Stimulated activated CD4-positive, alpha-beta T cell treated with anti-CD3 and anti-CD28 coated beads, Interleukin-1b, Interleukin-23, amount 100 ng/mL, for 48 hours (primary cell): ENCODE measurements at places on chromosomes 4 and X.

GRCh38 chrX:88170553-88170952 is 576.5 kb upstream of the CPXCR1 start:
- no peak for DNase-seq

GRCh38 chr4:146245850-146246249 is 31.5 kb downstream of the REELD1 start:
- DNase-seq: peak; percentile 21

- DNase-seq: no peak
These were observed 716.1 kb upstream of the INTU start for GRCh38 chr4:126916626-126917140.

DNA sequence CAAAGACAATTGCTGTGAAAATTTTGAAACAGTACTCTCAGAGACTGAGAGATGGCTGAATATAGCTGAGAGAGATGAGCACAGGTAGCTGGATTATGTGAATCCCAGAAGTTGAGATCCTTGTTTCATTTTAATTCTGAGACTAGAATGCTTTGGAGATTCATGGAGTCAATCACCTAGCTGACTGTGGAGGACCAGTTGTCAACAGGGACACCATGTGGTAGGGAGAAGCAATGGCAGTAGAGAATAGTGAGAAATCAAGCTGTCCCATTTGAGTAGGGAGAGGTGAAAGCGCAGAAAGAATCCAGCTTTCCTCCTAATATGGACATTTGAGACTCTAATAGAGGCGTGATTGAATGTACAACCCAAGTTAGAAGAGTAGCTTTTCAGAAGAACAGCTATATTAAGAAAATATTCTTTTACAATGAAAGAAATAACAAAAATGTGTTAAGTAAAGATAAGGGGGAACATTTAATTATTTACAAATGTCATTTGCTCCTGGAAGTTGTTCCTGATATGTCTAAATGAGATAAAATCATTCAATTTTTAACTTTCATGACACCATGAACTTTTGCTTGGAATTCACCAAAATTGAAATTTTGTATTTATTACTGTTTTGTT is 30.3 kb upstream of the GLRB start:
- no peak for DNase-seq

- DNase-seq: no peak
These were observed 246.0 kb downstream of the DCTD start for GRCh38 chr4:182671231-182671630.

DNA sequence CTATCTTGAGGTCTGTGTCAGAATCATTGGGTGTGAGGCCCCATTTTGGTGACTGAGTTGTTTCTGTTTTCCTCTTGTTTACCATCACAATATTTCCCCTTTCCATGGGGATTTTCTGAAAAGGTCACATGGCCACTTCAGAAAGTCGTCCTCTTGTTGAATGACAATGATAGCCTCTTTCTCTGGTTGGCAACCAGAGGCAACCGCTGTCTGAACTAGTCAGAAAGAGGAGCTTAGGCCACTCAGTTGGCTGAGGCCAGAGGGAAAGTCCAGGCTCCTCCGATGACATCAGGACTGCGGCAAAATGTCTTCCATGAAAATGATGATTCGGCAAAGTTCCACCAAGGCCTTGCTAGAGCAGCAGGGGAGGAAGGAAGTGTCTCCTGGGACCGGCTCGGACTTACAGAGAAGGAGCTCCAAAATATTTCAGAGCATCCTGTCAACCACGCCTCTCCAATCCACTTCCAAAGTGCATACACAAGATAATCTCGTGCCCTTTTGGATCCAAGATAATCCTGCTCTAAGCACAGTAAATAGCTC is 19.1 kb upstream of the RBM47 start:
- DNase-seq: no peak

DNA sequence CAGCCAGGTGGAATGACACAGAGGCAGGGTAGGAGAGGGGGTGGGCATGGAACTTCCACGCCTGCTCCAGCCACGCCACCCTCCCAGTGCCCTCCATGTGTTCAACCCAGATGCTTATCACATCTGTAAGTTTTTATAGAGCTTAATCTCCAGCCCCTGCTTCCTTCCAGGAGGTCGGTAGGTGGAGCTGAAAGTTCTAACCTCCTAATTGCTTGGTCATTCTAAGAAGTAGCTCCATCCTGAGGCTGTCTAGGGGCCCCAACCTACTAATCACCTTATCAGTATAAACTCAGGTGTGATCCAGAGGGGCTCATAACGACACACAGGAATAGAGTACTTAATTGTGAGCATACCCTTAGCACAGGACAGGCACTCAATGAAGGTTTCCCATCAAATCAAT is 18.3 kb downstream of the QDPR start:
- DNase-seq: no peak

- DNase-seq: no peak
These were observed 41.0 kb upstream of the PDLIM5 start for GRCh38 chr4:94410678-94411206.

GRCh38 chrX:119734897-119735339 is 23.5 kb upstream of the SOWAHD start:
- DNase-seq: no peak

- no peak for DNase-seq
These were observed 50.7 kb downstream of the ARHGEF38 start for GRCh38 chr4:105603158-105603557.

GRCh38 chr4:60682901-60683300 is 517.2 kb upstream of the ADGRL3 start:
- DNase-seq: no peak

- no peak for DNase-seq
These were observed 161.6 kb downstream of the IL15 start for GRCh38 chr4:141797966-141798365.

DNA sequence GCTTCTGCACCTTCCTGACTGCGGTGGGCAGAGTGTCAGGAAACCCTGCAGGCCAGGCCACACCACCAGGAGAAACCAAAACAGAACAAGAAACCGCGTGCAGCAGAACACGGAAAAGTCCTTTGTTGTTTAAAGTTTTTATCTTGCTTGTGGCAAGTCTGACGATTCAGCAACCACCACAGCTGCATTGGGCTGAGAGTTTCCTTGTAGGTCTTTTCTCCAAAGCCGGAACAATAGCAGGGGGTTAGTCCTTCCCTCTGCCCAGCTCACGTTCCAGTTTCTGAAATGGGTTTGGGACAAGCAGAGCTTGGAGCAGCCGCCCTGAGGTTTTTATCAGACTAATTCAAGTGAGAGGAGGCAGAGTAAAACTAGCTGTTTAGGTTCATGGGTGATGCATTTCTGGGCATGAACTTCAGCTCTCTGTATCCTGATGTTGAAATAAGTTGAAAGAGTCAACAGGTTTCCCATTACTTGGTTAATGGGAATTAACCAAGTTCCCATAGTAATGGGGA is 216.9 kb downstream of the PTTG2 start:
- DNase-seq: peak; percentile 35

GRCh38 chr4:17316566-17316965 is 195.3 kb downstream of the QDPR start:
- DNase-seq: no peak

- no peak for DNase-seq
These were observed 326.7 kb downstream of the MAPK10 start for GRCh38 chr4:86033171-86033570.

DNA sequence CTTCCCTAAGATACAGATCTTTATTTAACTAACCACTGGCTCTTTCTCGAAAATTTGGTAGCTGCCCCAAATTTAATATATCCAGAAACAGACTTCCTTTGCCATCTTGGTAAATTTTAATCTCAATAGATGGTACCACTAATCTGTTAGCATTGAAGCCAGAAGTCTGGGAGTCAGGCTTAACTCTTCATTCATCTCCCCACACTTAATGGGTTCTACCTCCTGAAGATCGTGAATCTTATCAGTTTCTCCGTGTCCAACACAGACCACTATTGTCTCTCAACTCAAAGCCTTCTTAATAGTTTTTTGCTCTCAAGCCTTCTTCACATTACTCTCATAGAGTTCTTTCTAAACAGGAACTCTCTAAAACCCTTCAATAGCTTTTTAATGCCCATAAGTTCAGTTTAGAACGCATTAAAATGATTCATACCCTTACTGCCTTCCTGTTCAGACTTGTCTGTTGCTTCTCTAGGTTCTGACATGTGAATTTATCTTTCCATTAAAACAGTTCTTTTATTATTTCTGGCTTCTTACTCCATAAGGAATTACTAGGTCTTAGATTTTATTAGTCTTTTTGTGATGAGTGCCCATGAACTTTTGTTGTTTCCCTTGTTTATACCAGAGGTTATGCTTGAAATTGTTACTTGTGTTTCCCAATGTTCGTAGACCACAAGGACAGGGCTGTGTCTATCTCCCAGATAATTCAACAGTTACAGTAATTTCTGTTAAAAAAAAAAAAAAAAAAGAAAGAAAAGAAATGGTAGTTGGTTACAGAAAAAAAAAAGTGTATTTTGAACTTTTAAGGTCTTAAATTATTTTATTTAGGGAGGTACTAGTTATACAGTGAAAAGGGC is 54.7 kb downstream of the SMARCAD1 start:
- DNase-seq: no peak

DNA sequence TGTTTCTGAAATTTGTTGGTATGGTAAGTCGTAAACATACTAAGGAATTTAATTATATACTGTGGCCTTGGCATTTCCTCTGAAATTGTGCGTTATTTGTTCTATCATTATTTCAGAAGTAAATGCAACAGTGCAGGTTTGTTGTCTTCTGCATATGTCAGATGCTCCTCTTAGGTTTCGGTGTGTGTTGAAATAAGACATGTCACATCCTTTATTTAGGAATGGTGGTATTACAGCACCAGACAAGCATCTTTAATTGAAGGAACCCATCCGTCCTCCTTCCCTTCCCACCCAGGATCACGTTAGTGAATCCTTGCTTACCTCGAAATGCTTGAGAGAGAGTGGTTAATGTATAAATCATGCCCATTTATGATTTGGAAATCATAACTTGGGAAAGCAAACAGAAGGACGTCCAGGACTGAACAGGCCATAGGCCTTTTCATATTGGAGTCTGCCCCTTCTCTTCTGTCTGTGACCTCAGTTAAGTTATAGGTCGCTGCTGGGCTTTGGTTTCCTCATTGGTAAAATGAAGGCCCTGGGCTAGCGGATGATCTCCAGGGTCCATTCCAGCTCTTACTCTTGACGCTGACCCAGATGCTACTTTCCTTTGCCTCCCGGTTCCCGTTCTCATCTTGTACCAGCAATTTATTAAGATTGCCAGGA is 134.1 kb downstream of the KLHL8 start:
- DNase-seq: no peak

GRCh38 chr4:106718548-106718947 is 317.6 kb downstream of the DKK2 start:
- DNase-seq: no peak

DNA sequence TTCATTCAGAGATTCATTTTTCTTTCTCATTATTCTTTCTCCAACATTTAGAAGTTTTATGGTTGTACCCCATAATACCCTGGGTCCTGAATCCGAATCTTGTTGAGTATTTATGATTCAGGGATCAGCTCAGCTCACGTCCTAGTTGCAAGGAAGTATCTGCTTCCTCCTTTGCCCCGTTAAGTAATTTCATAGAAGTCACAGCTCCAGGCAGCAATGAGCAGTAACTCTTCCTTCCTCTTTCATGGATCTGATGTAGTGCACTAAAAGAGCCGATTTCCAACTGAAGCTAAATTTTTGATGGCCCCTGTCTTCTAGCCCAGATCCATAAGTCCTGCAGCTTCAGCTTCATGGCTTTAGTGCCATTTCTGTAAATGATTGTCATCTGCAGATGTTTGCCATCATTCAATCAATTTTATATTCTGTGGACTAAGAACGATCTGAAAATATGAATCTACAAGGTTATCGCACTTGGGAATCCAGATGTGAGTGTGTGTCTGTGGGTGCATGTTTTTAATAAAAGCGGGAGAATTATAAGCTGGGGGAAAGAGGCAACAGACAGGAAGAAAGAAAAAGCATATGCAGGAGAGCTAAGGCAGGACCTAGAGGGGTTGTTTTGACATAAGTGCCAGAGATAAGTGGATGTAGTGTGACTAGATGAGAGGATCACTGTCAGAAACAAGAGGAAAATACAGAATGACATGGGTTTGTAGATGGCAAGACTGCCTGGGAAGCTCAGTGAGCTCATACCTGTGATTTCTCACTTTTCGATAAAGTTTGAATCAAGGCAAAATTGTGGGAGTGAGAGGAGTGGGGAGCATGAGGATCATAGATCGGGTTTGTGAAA is 17.5 kb downstream of the VEGFD start:
- no peak for DNase-seq

GRCh38 chr4:1722551-1723118 is 1.3 kb downstream of the TACC3 start:
- no peak for DNase-seq

GRCh38 chr4:7180938-7181337 is 11.4 kb upstream of the SORCS2 start:
- DNase-seq: no peak

DNA sequence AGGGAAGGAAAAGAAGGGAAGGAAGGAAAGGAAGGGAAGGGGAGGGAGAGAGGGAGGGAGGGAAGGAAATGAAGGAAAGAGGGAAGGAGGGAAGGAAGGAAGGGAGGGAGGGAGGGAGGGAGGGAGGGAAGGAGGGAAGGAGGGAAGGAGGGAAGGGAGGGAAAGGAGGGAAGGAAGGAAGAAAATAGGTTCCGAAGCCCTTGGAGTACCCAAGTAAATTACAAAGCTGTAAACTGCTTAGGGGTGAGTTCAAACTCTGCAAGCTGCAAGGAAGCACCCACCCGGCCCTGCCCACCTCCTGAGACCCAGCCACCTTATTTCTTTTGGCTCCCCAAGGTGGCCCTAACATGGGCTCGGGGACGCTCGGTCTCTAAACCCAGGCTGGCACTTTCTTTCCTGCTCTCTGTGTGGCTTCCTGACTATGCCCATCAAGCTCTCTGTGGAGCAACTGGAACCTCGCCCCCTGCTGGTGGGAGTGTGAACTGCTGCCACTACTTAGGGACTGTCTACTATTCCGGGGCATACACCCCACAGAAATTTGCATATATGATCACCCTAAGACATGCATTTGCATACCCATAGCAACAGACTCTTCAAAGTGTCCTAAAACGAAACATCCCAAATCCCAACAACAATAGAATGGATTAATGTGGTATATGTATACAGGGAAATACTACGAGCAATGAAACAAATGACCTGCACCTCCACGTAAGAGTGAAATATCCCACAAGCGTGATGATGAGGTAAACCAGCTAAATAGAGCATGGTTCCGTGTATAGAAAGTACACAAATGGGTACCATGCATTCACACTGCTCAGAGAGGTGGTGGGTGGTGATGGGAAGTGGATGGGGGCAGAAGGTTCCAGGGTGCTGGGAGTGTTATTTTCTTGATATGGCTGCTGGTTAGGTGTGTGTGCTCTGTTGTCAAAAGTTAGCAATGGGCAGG is 151.7 kb upstream of the TBL1X start:
- DNase-seq: peak; percentile 76

GRCh38 chr4:181476508-181476890 is 766.7 kb upstream of the TENM3 start:
- no peak for DNase-seq

- DNase-seq: no peak
These were observed 14.1 kb downstream of the FAT1 start for GRCh38 chr4:186709517-186709916.
